ENCODE measurements at places on chromosomes 1 and 21.

DNA sequence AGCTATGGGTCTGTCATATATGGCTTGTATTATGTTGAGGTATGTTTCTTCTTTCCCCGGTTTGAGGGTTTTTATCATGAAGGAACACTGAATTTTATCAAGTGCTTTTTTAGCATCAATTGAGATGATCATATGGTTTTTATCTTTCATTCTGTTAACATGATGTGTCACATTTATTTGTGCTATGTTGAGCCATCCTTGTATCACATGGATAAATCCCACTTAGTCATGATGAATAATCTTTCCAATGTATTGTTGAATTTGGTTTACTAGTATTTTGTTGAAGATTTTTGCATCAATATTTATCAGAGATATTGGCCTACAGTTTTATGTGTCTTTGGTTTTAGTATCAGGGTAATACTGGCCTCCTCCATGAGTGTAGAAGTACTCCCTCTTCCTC, 61.7 kb downstream of the GPR137B start:
- DNase-seq = no peak

GRCh38 chr1:23037081-23037740, 17.9 kb downstream of the KDM1A start:
- DNase-seq = no peak

DNA sequence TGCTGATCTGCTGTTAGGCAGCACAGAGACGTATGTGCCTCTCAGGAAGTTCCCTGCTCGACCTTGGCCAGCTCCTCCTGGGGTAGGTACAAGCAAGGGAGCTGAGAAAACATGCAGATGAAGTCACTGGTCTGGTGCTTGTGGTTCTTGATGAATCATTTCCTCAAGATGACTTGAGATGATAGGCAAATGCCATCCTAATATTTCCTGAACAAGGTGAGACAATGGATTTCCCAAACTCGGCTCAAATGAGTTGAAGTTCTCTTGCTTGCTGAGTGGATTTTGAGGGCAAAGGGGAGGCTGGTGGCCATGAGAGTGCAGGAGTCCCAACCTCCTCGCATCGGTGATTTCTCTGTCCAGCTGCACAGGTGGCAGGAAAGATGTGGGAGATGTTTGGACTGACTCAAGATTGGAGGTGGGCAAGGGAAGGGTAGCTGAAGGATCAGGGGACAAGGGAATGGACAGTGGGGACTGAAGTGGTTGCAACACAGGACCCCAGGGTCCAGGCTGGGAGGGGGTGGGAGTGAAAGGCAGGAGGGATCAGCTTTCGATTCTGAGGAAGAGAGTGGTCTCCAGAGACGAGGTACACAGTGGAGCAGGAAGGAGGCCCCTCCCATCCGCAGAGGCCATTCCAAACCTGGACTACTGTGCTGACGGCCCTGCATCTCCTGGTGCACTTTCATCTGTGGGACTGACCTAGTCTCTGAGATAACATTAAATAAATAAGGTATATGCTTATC, 63.9 kb downstream of the CAPN2 start:
- DNase-seq = peak; percentile 88

- DNase-seq = peak; percentile 63
Measured at GRCh38 chr1:67404212-67404620, 26.0 kb downstream of the SERBP1 start.

- no peak for DNase-seq
Measured at GRCh38 chr1:41342774-41343355, 18.4 kb upstream of the FOXO6 start.

- DNase-seq = no peak
Measured at GRCh38 chr1:150089846-150090520, 22.4 kb downstream of the VPS45 start.

GRCh38 chr1:201710632-201711597, 118.0 kb upstream of the IPO9 start:
- DNase-seq = no peak

- DNase-seq = no peak
Measured at GRCh38 chr1:228802386-228803220, 67.3 kb downstream of the RHOU start.

DNA sequence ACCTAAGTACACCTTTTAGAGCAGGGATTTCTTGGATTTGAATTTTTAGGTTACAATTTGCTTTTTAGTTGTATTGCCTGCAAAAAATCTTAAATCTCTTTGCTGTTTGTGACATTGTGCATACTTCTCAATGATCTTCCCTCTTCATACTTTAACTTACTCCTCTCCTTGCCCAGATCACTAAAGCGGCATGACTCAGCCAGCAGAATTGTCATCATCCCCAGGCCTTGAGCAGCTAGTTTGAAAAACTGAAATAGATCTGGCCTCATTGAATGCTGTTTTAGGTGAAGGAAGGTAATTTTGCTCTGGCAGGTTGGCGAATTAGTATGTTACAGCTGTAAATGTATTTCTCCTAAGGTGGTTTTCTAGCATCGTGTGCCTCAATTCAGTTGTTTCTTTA, 145.9 kb downstream of the RYR2 start:
- no peak for DNase-seq

DNA sequence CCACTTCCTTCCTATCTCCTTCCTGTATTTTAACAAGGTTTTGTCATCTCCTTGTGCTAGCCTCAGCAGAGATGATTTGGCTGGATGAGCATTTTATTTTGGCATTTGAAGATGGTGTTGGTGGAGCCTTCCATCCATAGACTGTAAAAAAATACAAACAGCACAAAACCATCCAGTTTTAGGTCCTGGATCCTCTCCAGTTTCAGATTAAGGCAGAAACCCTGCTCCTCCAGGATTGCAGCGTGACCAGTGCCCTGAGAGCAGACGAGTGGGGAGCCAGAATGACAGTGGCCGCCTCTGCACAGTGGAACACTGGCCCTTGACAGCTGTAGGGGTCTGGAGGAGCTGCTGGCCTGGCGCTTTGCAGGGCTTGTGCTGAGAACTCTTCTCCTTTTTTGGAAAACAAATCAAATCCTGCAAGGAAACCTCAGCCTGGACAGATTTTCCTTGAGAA, 72.2 kb upstream of the GADD45A start:
- DNase-seq = peak; percentile 29

DNA sequence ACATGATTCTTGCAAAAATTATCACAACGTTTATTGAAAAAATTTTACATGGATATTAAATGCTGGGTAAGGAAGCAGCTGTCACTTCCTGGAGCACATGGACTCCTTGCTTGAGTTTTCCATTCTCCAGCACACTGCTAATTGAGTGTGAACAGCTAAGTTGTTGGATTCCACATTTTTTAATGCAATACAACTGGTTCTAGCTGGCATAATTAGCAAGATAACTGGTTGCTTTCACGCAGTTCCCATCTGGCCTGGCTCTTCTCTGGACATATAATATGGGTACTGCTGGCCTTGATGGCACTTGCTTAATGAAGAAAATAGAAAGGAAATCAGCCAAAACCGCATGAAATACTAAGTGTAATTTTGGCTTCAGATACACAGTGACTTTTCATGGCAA, 26.6 kb downstream of the RGS21 start:
- no peak for DNase-seq

GRCh38 chr1:20368866-20369470, 78.3 kb downstream of the VWA5B1 start:
- no peak for DNase-seq

GRCh38 chr1:75791022-75791421, 5.0 kb downstream of the RABGGTB start:
- peak; percentile 34 for DNase-seq

DNA sequence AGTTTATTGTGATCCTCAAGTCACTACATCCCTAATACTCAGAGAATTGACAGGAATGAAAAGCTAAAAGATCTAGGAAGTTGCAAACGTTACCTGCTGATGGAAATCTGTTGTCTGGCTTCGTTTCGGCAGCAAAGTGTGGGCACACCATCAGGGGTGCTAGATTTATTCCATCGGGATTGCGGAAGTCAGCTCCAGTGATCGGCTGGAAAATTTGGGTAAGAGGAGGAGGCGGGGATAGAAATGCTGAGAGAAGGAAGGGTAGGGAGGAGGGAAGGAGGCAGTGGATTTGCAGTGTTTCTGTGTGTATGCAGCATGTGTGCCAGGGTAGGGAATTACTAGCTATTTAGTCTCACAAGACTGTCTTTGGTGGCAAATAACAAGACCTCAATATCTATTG, at the start of gene CTSK:
Gene CTSK, minus strand, starts transcription at position 140 of the 400 bp plus-strand sequence. CDS start 1,455 bp downstream, outside the sequence.
- DNase-seq = peak; percentile 48

GRCh38 chr1:48121955-48122354, 100.6 kb upstream of the SLC5A9 start:
- no peak for DNase-seq

DNA sequence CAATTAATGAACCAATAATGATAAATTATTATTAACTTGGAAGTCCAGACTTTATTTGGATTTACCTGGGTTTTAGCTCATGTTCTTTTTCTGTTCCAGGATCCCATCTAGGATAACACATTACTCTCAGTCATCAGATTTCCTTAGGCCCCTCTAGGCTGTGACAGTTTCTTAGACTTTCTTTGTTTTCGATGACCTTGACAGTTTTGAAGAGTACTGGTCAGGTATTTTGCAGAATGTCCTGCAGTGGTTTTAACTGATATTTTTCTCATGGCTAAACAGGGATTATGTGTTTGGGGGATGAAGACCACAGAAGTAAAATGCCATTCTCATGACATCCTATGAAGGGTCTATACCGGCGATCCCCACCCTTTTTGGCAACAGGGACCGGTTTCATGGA, 144.0 kb downstream of the NAV1 start:
- DNase-seq = no peak

GRCh38 chr1:51607681-51608095, 9.2 kb upstream of the OSBPL9 start:
- DNase-seq = peak; percentile 52

- no peak for DNase-seq
Measured at GRCh38 chr1:230147253-230148125, 80.5 kb downstream of the GALNT2 start.

DNA sequence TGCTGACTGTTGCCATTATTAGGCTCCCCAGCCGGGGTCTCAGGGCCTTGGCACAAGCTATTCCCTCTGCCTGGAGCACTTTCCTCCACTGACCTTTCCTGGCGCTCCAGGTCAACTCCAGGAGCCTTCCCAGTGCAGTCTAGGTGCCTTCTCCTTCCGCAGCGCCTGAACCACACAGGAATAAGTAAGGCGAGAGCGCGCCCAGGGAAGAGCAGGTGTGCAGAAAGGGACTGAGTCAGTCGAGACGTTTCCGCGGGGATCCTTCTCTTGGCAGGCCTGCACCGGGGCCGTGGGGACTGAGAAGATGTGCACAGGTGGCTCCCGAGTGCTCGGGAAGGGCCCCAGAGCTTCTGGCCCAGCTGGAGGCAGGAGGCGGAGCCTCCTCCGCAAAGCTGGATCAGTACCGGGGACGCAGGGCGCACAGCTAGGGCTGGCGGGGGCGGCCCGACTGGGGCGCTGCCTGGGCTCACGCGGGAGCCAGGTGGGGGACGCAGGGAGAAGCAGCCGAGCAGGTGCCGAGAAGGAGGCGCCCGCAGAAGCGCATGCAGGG, 765 bp upstream of the BMP8A start:
- DNase-seq = no peak

- peak; percentile 35 for DNase-seq
Measured at GRCh38 chr1:46690931-46691421, 19.3 kb downstream of the TEX38 start.

- peak; percentile 33 for DNase-seq
Measured at GRCh38 chr1:212413902-212414327, 771 bp downstream of the PACC1 start.

DNA sequence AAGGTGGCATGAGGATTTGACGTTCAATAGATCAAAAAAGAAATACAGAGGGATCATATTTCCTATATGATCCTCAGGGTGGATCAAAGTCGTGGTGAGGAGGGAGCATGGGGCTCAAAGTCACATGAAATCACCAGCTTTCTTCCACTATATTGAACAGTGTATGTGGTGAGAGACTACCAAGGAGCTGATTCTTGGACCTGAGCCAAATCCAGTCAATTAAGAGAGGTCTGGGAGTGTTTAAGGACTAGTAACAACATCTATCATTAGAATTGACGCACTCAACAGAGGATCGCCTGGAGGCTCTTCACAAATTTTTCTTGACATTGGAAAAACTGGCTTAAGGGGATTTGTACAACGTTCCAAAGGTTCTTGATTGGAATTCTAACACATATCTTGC, 267.7 kb upstream of the PROX1 start:
- DNase-seq = no peak

GRCh38 chr1:197663162-197663953, 111.9 kb downstream of the DENND1B start:
- DNase-seq = no peak

- peak; percentile 6 for DNase-seq
Measured at GRCh38 chr1:100456880-100457279, 81.1 kb upstream of the GPR88 start.

DNA sequence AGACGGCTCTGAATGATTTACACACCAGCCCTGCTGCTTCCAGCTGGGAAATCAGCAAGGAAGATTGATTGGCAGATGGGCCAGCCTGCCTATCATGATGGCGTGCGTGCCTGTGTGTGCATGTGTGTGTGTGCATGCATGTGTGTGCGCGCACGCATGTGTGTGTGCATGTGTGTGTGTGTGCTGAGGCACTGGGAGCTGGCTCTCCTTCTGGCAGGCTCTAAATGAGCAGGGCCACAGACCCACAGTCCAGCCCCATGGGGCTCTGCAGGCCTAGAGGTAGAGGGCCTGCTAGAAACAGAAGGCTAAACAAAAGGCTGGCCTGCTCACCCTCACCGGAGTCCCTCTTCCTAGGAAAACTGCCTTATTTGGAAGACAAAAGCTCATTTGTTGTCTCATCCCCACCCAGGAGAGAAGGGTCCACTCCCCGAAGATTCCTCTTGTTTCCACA, 6.0 kb downstream of the KLHDC8A start:
- no peak for DNase-seq

DNA sequence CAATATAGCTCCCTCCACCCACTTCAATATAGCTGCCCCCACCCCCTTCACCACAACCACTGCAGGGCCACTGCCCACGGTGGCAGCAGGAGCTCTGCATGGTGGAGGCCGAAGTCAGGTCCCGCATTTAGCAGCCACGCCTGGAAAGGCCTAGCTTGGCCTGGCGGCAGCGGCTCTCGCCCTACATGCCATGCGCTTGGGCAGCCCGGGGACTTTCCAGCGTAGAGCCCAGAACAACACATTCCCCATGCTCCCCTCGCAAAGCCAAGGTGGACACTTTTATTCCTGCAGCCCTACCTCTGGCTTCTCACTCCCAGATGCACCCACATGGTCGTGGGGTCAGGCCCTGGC, 37.1 kb downstream of the LHX4 start:
- no peak for DNase-seq

- DNase-seq = peak; percentile 80
Measured at GRCh38 chr1:179079113-179079761, 2.6 kb upstream of the TOR3A start.

GRCh38 chr1:186149591-186149990, 225.5 kb downstream of the TPR start:
- DNase-seq = no peak

GRCh38 chr1:222641269-222641948, 23.5 kb downstream of the MIA3 start:
- DNase-seq = no peak

DNA sequence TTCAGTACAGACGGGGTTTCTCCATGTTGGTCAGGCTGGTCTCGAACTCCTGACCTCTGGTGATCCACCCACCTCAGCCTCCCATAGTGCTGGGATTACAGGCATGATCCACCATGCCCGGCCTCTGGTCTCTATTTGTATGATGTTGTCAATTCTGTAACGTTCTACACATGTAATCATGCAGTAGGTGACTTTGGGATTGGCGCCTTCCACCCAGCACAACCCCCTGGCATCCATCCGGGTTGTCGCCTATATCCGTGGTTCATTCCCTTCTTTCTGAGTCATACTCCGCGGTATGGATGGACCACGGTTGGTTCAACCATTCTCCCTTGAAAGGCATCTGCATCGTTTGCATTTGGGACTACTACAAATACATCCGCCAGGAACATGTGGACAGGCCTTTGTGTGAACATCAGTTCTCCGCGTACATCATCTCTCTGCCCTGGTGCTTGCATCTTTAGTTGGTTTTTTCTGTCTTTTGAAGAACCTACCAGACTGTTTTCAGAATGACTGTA, 72.1 kb downstream of the PDE9A start:
- no peak for DNase-seq
